Dermis microvascular lymphatic vessel endothelial cell (primary cell): ENCODE measurements at places on chromosomes 1 and 21. TPM values are rescaled to one million over a fixed set of nuclear protein-coding genes. Genes with fewer than 3 reads are reported as not detected.

- no peak for DNase-seq
Observed at GRCh38 chr1:53956308-53957168, 10.4 kb downstream of the LRRC42 start.

GRCh38 chr1:5509664-5510452 is 482.4 kb downstream of the NPHP4 start:
- DNase-seq: peak; percentile 36

DNA sequence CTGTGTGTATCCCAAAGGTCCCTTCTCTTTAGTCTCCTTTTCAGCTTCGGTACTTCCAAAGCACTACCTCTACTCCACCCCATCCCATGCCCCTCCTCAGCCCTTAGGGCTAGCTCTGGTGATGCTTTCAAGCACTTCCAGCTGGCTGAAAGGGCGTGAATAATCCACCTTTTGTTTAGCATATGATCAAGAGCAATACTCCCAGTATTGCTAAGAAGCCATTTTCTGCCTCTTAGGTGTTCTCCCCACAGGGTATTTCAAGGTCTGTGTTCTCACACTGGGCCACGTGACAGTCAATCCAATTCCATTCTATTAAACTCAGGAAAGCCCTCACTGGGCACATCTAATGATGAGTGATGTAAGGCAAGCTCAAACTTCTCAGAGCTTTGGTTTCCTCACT is 298.5 kb upstream of the PROX1 start:
- DNase-seq: no peak

GRCh38 chr1:46687921-46688509 is 16.4 kb downstream of the TEX38 start:
- DNase-seq: no peak

RPTN gene
- not detected in 2 replicates for total RNA-seq

DNA sequence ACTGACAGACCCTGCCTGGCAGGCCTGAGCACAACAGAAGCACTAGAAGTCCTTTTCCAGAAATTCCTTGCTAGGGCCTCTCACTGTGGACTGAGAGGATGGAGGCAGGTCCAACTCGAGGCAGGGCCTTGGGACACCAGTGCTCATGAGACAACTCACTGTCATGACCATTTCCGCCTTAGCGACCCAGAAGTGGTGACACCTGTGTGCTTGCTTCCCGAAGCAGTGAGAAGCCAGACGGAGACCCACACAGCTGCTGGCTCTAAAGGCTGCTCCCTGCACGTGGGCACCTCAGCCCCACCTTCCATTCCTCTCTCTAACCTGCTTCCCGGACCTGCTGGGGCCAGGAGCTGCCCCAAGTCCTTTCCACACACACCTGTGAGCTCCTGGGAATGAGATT is 33.0 kb downstream of the KCNC4 start:
- no peak for DNase-seq

SLC35F3 gene
- total RNA-seq: not detected in 2 replicates

GRCh38 chr21:34276711-34277425 is 86.9 kb upstream of the KCNE2 start:
- DNase-seq: no peak

GRCh38 chr1:180863158-180863775 is 49.4 kb upstream of the KIAA1614 start:
- DNase-seq: peak; percentile 53

ERICH3 gene
- total RNA-seq: not detected in 2 replicates

YARS1 gene
- total RNA-seq: 65.2 and 73.3 TPM in 2 replicates

GRCh38 chr1:198030682-198031081 is 113.5 kb downstream of the LHX9 start:
- no peak for DNase-seq

GRCh38 chr1:155001425-155001674 is 1.3 kb upstream of the ZBTB7B start:
- no peak for DNase-seq

GRCh38 chr1:111599781-111600693 is 19.6 kb upstream of the RAP1A start:
- DNase-seq: no peak

GRCh38 chr1:207669528-207670009 is 24.6 kb downstream of the CR1L start:
- no peak for DNase-seq

GRCh38 chr21:40562242-40563002 is 284.5 kb downstream of the DSCAM start:
- no peak for DNase-seq

LRRC38 gene
- under 0.01 and 0.13 TPM in 2 replicates for total RNA-seq

ATAD3C gene
- 0.39 and 0.89 TPM in 2 replicates for total RNA-seq
